ENCODE measurements at places on chromosomes 3 and 15. TPM values are rescaled to one million over a fixed set of nuclear protein-coding genes. Genes with fewer than 3 reads are reported as not detected.
A peak's percentile ranks its signal among the peaks of the same experiment; 100 is the strongest.

GRCh38 chr15:73442421-73442820 lies 543 bp upstream of the REC114 start:
- no peak for DNase-seq

GRCh38 chr3:56860939-56861338 lies 59.2 kb upstream of the ARHGEF3 start:
- DNase-seq = no peak

DNA sequence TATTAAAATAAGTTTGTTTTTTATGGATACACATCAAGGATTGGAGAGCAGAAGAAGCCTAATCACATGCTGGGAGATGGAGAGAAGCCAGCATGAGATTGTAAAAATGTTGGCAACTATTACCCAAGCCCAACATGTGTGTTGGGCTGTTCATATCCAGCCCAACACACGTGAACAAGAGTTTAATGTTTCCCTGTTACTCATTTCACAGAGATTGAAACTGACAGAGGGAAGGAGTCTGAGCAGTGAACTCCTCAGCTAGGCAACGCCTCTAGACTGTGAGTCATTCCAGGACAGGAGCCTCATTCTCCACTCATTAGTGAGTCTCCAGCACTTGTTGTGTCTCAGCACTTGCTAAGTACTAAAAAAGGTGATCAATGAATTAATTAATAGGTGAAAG lies 43.2 kb upstream of the CMSS1 start:
- no peak for DNase-seq

GRCh38 chr3:57078344-57078634 lies 17.8 kb downstream of the SPATA12 start:
- DNase-seq = no peak

DNA sequence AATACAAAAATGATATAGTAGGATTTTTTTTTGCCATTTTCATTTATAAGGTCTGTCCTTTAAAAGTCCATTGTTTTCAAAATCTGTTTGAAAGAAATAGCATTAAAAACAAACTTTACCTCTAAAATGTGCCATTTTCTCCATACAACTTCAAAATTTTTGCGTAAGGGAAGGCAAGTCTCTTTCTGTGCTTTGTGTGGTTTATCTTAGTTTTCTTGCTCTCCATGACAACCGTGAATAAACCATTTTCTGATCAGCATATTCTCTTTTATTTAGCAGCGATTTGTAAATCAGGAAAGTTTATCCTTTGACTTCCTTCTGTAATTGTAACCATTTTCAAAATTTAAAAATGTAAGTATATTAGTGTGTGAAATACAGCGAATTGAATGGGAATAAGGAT lies 147.9 kb upstream of the CGNL1 start:
- DNase-seq = no peak

DNA sequence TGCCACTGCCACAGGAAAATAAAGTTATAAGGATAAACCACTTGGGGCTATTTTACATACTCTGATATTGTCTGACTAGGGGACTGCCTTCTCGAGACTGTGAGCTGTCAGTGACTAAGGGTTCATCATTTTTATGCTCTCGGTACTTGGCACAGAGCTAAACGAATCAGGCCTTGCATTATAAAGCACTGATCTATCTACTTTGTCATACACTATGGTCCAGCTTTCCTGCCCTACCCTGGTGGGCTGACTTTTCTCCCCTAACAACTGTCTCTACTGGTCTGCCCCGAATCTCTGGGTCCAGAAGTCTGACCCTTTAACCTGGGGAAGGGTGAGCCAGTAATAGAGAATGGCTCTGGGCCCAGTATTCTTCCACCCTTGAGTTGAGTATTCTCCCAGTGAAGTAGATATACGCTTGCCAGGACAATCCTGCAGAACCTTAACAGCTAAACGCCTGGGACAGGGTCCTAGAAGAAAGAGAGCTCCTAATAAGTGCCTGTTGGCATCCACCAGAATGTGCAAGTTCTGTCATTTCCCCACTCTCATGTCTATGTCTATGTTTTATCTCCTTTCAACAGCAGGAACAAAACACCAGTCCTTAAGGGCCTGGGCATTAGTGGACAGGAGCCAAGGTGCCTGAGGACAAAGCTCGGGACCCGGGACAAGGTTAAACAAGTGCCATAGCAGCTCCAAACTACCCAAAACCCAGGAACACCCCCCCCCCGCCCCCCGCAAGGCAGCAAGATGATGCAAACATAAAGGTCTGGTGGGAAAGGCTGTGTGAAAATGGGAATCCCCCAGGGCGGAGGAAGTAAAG lies 1.2 kb downstream of the LARP6 start:
- DNase-seq = no peak

GRCh38 chr15:72365844-72366243 lies 10.0 kb downstream of the HEXA start:
- no peak for DNase-seq

DNA sequence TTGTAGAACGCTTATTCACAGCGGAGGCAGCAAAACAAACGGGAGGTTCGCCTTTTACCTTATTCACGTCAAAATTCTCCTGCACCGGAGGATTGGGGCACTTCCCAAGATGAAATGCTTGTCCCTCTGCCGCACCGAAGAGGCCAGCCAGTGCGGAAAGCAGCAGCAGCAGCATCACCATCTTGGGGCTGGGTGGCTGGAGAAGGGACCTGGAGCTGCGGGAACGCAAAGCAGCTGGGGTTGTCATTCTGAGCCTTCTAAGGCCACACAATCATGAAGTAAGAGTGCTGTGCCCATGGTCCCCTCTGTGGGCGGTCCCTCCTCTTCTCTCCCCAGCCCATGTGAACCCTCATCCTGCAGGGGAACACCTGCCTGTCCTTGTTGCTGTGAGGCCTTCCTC lies 4.5 kb downstream of the APOD start:
- no peak for DNase-seq

- no peak for DNase-seq
Observed at GRCh38 chr3:30135190-30135589, 471.2 kb upstream of the TGFBR2 start.

- DNase-seq = no peak
Observed at GRCh38 chr3:43418601-43419272, 132.4 kb downstream of the SNRK start.

GRCh38 chr15:90115783-90116182 lies 13.5 kb upstream of the IDH2 start:
- no peak for DNase-seq

GRCh38 chr15:41323611-41324010 lies 8.8 kb downstream of the OIP5 start:
- DNase-seq = no peak

DNA sequence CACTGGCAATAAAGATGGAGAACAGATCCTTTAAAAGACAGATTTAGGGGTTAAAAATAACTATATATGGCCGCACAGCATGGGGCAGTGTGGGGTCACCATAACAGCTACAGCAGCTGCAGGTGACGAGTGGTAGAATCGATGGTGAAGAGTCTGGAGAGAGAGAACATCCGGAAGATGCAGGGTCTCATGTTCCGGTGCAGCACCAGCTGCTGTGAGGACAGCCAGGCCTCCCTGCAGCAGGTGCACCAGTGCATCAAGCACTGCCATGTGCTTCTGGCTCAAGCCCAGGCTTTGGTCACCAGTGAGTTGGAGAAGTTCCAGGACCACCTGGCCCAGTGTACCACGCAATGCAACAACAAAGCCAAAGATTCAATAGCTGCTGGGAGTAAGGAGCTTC lies 93.7 kb upstream of the IMPG2 start:
- no peak for DNase-seq

DNA sequence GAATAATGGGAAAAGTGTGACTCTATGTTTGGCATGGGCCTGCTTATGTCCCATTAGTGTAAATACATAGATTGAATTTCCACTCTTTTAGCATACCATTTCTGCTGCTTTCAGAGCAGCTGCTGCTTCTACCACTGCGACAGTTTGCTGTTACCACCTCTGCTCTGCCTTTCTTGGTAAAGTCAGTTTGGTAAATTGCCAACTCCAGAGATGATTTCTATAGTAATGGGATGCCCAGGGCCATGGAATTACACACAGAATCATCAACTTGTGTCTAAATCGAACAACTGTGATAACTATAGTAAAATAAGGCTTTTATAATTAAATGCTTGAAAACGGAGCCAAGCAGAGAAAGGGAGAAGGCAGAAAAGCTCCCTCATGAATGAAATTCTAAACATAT lies 168.4 kb upstream of the VEPH1 start:
- no peak for DNase-seq

DNA sequence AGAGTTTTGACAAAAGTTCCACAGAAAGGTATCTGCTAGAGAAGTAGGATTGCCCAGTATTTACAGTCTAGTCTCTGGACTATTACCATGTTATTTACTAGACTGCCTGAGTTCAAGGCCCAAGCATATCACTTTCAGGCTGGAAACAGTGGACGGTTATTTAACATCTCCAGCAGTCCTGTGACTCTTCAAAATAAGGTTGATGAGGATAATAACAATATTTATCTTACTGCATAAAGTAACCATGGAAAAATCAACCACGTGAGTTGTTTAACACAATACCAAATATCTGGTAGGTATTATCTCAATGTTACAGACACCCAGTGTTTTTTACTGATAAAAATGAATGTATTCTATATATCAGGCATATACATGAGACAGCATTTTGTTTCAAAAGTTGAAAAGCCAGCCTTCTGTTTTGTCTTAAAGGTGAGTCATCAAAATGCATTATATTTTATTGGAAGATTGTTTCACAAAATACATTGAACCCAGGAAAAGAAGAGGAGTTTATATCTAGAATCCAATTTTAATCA lies 535.8 kb downstream of the TBL1XR1 start:
- no peak for DNase-seq

- DNase-seq = peak; percentile 48
Observed at GRCh38 chr3:111911446-111911845, 52.4 kb downstream of the PHLDB2 start.

GRCh38 chr3:81952141-81952540 lies 190.7 kb upstream of the GBE1 start:
- no peak for DNase-seq

GRCh38 chr3:52696830-52697631 lies 8.6 kb downstream of the GLT8D1 start:
- DNase-seq = no peak

- no peak for DNase-seq
Observed at GRCh38 chr3:7764115-7764514, 737.5 kb upstream of the LMCD1 start.

GRCh38 chr3:41679374-41679773 lies 282.5 kb downstream of the ULK4 start:
- DNase-seq = no peak

Gene FHIT
- 35.8 TPM for polyA plus RNA-seq

Gene CFAP20DC
- 0.82 TPM for polyA plus RNA-seq

Gene SAMD7
- not detected for polyA plus RNA-seq

Gene HIGD2B
- not detected for polyA plus RNA-seq

Gene DCLK3
- polyA plus RNA-seq = 1.0 TPM

Gene WDR76
- polyA plus RNA-seq = 4.9 TPM
